Suppressor macrophage treated with lipopolysaccharide for 1 hour (primary cell): ENCODE measurements at places on chromosomes 13 and 19.

GRCh38 chr13:114077933-114078325 lies 54.5 kb downstream of the RASA3 start:
- DNase-seq: no peak

- peak; percentile 21 for DNase-seq
Measured at GRCh38 chr13:48892688-48893075, 83.0 kb upstream of the FNDC3A start.

- DNase-seq: peak; percentile 36
Measured at GRCh38 chr19:39110263-39110967, 15.2 kb upstream of the PAK4 start.

DNA sequence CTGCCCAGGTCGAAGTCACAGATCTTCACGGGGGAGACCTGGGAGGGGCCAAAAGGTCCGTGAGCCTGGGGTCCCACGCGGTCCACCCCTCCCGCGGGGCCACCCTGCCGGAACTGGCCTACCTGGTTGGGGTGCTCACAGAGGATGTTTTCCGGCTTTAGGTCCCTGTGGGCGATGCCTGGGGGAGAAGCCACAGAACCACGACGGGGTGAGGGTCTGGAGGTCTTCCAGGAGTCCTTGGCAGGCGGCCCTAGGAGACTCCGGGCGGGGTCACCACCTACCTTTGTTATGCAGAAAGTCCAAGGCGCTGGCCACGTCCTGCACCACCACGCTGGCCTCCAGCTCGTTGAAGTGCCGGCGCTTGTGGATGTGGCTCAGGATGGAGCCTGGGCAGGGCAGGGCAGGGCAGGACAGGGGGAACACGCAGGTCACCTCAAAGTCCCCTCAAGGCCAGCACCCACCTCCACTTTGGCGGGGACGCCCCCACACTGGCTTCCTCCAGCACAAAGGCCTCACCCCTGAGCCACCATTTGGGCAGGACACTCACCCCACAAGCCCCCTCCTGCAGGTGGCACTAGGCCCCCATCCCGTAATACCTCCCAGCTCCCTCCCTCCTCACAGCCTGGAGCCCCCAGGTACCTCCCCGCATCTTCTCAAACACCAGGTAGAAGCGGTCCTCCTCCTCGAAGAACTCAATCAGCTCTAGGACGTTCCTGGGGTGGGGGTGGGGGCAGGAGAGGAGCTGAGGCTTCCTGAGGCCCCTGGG lies 8.4 kb downstream of the MKNK2 start:
- DNase-seq: no peak

- no peak for DNase-seq
Measured at GRCh38 chr13:100899720-100900316, 225.2 kb upstream of the TMTC4 start.

- no peak for DNase-seq
Measured at GRCh38 chr13:102830646-102831045, 15.2 kb upstream of the ERCC5 start.

DNA sequence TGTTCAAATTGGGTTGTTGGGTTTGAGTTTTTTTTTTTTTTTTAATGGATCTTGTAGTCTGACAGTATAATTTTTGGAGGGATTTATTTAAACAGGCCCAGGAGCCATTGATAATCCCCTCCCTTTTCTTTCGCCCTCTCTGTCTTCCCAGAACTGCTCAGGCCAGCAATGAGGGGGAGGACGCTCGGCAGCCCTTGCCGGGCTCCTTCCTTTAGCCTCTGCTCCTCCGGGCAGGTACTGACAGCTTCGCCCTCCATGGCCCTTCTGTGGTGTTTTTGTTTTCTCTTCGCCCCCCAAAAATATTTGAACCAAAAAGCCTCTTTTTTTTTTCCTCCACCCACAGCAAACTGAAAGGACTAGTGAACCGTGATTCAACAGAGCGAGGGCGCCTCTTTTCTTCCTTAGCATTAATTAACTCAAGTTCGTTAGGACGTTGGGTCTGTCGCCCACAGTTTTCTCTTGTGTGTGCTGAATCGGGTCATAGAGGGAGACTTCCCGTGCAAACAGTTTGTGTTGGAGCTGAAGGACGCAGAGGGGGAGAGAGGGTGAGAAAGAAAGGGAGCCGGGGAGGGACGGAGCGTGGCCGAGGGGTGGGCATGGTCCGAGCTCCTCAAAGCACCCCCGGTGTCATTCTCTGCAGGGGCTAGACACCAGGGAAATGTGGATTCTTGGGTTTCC lies 21.5 kb downstream of the NFIX start:
- DNase-seq: no peak

GRCh38 chr13:35704331-35704730 lies 227.8 kb upstream of the MAB21L1 start:
- DNase-seq: no peak

- DNase-seq: no peak
Measured at GRCh38 chr19:57071444-57071843, 48.3 kb upstream of the USP29 start.

DNA sequence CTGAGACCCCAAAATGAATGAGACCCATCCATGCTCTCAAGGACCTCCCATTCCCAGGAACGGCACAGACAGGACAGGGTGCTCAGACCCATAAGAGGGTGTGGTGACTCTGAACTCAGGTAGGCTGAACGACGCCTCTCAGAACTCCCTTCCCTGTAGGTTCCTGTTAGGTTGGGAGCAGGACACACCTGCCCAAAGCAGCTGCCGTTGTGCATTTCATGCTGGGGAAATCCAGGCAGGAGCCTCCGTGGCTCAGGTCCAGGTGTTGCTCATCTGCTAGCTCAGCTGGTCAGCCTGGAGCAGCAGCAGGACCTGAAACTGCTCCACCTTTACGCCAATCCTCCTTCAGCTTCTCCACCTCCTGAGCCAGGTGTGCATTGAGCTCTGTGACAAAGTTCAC lies 19.1 kb upstream of the TEX101 start:
- DNase-seq: no peak

- DNase-seq: no peak
Measured at GRCh38 chr19:51341066-51341465, 873 bp downstream of the VSIG10L start.

DNA sequence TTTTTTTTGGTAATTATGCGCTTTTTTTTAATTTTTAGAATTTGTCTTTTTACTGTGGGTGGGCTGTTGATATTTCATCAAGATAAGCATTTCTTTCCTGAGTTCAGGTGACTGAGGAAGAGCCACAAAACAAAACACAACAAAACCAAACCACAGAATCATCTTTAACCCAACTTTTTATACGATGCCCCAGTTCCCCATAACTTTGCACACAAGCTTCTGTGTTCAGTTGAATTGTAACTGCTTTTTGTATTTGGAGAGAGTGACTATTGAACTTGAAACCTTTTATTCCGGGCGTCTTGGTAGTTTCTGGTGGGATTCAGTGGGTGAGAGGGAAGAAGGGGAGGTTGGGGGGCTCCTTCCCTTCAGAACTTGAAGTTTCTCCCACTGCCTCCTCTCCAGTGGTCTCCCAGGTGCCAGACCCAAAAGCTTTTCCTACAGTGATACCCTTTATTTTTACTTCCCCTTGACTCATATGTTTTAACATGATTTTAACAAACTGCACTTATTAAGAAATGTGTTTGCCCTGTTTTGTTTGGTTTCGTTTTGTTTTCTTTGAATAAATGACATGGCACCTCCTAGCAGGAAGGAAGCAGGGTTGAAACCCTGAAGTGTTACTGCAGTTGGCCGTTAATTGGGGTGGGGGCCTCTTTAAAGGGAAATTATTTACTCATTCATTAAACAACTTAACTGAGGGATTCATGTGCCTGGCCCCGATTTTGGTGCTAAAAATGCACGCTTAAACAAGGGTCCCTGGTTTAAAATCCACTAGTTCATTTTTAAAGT lies 2.7 kb upstream of the CCDC97 start:
- peak; percentile 54 for DNase-seq

GRCh38 chr13:73702419-73703071 lies 431.7 kb downstream of the KLF12 start:
- no peak for DNase-seq

DNA sequence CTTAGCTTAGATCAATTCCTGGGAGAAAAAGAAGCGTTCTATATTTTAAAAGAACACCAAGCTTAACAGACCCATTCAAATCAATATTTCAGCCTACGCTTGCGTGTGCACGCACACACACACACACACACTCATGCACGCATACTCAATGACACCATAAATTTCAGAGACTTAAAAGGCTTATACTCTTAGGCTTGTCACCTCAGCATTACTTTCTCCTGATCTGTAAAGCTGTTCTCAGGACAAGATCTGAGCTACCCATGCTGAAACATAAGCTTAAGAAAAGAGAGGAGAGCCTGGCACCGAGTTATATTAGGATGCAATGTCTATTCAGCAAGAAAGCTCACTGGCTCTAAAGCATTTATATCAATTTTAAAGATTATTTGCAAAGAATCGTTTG lies 368.5 kb downstream of the FGF14 start:
- DNase-seq: no peak

DNA sequence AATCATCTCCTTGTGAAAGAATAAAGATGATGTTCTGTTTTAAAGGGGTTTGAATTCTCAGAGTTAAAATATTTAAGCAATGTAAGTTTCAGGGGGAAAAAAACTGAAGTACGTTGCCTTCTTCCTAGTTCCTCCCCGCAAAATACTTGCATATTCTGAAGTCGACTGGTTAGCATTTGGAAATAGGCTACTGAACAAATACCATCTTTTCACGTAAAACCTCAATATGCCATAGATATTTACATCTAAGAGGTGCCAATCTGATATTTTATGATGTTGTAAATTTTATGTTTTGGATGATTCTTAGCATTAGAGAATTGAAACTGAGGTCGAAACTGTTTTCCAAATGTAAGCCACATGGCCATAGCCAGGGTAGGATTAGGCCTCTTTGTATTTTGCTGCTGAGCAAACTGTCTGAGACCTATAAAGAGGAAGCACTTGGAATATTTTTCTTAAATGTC lies 138.3 kb downstream of the FLT1 start:
- no peak for DNase-seq

- DNase-seq: no peak
Measured at GRCh38 chr13:23654111-23655110, 84.2 kb downstream of the TNFRSF19 start.

GRCh38 chr13:29901710-29902631 lies 51.6 kb upstream of the UBL3 start:
- DNase-seq: peak; percentile 72

DNA sequence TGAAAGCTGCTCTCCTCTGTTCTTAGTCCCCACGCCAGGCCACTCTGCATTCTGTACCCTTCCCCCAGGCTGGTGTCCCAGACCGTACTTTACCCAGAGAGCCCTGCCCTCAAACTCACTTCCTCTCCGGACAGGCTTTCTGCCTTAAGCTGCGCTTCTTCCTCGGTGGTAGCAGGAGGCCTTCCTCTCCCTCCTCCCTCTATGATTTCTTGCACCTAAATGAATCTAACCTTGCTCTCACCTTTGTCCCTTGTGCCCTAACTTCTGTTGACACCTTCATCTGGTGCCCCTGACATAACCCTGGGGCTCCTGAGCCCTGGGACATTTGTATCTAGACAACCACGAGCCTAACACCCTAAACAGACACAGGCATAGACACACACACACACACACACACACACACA lies 29.6 kb upstream of the CEACAM21 start:
- DNase-seq: peak; percentile 63

- no peak for DNase-seq
Measured at GRCh38 chr13:27300941-27301586, 30.4 kb downstream of the RASL11A start.

DNA sequence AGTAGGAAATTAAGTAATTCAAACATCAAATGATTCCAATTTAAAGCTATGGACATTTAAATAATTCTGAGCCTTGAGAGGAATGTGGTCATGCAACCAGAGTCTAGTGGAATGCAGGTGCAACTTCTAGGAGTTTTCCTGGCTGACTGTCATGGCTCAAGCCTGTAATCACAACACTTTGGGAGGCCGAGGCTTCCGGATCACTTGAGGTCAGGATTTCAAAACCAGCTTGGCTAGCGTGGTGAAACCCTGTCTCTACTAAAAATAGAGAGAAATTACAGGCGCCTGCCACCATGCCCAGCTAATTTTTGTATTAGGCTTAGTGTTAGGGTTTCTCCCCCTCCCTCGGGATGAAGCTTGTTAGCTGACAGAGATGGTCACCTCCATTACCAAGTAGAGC lies 6.4 kb downstream of the ZNF808 start:
- peak; percentile 47 for DNase-seq

- no peak for DNase-seq
Measured at GRCh38 chr19:12638611-12639182, 27.8 kb downstream of the MAN2B1 start.

DNA sequence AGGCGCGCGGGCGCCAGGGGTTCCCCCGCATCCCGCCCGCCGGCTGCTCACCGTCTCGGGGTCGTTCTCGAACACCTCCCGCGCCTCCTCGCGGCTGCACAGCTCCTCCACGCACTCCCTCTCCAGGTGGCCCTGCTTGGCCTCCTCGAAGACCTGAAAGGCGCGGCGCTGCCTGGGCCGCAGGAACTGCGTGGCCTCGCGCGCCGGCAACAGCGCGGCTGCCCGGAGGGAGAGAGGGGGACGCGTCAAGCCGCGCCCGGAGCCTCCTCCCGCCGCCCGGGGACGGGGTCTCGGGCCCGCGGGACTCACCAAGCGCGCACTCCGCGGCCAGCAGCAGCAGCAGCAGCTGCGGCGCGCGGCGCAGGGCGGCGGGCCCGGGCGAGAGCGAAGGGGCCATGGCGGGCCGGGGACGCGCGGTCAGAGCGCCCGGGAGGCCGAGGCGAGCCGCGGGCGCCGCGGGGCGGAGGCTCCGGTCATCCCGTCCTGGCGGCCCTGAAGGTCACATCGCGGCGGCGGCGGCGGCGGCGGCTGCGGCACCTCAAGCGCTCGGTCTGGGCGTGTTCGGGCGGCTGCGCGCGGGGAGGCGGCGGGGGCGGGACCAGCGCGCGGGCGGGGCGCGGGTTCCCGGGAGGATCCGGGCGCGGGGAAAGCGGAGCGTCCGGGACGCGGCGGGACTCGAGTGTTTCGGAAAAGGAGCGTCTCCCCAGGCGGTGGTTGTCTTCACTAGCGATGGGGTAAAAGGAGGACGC lies at the start of gene GAS6:
Gene GAS6 (minus strand): TSS at position 553 of the 749 bp plus-strand sequence. CDS start 156 bp downstream, at position 397.
- DNase-seq: peak; percentile 32

GRCh38 chr19:2234996-2235380 lies 1.1 kb downstream of the PLEKHJ1 start:
- DNase-seq: peak; percentile 50

DNA sequence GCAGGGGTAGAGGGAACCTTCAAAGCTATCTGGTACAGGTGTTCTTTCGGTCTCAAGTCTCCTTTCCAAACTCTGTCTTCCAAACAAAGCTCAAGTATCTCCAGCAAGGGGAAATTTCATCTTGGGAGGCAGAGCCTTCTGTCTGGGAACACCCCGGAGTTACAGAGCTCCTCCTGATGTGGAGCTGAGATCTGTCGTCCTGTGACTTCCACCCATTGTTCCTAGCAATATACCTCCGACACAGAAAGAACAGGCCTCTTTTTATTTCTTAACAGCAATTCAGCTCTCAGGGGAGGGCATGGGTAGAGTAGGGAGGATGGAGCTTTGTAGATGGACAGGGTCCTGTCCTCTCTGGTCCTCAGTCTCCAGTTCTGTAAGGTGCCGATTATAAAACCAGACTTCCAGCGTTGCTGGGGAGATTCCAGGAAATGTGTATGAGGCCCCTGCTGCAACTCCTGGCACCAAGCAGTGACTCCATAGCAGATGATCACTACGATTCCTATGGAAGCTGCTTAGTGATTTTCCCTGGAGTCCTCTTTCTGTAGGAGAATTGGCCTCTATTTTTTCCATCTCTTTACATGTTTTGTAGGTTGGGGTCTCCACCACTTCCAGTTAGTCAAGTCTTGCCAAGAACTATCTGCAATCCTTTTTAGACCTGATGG lies 56.0 kb upstream of the ARGLU1 start:
- no peak for DNase-seq

- DNase-seq: no peak
Measured at GRCh38 chr13:29081036-29081435, 260.9 kb downstream of the MTUS2 start.
